ENCODE measurements at places on chromosomes 5 and 9.

DNA sequence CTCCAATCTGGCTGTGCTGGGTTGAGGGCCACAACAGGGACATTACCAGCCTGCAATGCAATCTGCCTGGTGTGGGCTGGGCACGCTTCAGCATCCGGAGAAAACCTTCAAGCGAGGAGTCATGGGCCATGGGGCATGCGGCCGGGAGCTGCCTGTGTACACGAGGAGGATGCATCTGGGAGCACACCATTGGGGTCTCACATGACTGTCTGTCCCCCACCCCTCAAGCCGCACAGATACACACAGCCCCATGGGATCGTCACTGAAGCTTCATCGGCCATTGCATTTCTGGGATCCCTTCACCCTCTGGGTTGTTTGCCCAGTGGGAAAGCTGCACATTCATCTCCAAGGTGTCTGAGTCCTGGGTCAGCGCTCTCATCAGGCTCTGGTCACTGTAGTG lies 9.9 kb downstream of the LCN1 start:
- DNase-seq, result no peak

- no peak for DNase-seq
These were observed 106.5 kb upstream of the LARP1 start for GRCh38 chr5:154648706-154649105.

DNA sequence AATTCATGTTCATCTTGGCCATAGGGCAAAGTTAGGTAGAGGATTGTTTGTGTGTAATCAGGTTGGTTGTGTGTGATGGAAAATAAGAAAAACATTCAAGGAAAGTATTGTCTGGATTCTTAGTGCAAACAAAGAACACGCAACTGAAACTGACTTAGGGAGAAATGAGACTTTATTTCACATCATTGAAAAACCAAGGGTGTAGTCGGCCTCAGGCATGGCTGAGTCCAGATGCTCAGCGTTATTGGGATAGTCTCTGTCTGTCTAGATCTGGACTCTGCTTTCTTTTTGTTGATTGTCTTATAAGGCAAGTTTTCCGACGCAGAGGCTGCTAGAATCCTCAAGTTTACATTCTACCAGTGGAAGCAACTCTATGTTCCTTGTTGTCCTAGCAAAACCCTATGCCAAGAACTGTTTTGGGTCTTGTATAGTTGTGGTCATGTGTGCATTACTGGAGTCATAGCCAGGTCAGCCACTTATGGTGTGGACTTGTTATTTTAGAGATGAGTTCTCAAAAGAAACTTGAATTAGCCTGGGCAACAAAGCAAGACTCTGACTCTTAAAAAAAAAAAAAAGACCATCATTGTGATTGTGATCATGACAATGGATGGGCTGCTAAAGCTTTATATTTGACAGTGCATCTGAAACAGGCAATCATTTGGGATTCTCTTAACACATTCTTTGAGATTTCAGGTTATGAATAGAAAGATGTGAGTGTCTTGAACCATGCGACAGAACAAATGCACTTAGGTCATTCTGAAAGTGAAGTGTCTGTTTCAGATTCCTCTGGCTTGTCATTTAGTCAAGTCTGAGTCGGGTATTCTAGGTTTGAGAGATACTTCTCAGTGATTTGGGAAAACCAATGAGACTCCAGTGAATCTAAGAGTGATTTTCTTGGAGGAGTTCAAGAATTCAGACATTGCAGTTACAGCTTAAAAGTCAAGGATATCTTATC lies 82.6 kb downstream of the DOCK2 start:
- DNase-seq, result no peak

DNA sequence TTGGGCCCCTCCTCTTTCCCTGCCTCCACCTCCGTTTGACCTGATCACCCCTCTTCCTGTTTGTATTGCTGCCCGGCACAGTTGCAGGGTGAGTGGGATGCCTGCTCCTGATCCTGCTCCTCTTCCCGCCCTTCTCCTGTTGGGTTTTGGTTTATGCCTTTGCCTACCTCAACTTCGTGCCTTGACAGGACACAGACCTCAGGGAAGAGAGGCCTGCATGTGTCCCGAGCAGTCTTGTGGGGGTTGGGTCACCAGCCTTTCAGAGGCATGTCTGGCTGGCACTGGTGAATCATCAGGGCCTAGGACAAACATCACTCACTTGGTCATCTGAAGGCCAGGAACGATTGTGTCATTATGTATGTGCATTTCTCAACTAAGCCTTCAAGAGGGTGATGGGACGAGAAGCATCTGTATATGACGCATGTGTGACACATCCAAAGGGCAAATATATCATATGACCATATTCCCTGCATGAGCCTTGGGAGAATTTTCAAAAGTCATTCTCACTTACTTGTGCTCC lies 56.9 kb downstream of the NPR3 start:
- DNase-seq, result peak; percentile 98

GRCh38 chr5:87949676-87950631 lies 318.7 kb downstream of the TMEM161B start:
- DNase-seq, result no peak

GRCh38 chr5:133788121-133788520 lies 175.8 kb upstream of the FSTL4 start:
- DNase-seq, result no peak

DNA sequence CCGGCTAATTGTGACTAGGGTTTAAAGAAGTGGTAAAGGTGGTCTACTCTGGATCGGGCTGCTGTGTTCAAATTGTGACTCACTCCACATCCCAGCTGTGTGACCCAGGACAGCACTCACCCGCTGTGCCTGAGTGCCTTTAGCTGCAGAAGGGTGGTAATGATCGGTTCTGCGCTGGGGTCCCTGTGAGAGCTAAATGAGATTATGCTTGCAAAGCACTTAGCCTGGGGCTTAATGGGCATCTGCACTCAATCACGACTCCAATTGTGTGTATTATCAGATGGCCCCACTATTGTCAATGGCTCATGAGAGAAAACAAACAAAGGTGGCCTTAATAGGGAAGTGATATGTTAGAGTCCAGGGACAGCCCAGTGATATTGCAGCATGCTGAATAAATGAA lies 25.1 kb upstream of the TBC1D2 start:
- DNase-seq, result no peak

- DNase-seq, result no peak
These were observed 147.8 kb downstream of the KCTD16 start for GRCh38 chr5:144318460-144318859.

DNA sequence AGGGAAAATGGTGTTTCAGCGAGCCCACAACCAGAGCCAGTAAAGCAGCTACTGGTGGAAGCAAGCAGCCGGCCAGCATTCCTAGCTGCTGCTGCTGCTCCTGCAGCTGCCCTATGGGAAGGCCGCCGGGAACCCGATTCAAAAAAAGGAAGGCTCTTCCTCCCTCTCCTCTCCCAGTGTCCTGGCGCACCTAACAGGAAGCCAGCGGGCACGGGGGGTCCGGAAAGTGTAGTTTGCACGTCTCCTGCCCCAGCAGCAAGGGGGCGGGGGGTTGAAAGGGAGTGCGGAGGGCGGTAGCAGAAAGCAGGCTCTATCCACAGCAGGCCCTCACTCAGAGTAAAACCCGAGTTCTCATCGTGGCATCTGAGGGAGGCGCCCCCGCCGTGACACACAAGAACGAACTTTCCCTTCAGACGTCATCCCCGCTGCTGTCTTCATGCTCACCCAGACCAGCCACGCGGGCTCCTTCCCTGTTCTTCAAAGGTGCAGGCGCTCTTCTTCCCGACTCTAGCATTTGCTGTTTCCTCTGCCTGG lies 16.5 kb downstream of the GRXCR2 start:
- peak; percentile 13 for DNase-seq

GRCh38 chr5:56056875-56057274 lies 62.1 kb upstream of the IL6ST start:
- DNase-seq, result no peak

DNA sequence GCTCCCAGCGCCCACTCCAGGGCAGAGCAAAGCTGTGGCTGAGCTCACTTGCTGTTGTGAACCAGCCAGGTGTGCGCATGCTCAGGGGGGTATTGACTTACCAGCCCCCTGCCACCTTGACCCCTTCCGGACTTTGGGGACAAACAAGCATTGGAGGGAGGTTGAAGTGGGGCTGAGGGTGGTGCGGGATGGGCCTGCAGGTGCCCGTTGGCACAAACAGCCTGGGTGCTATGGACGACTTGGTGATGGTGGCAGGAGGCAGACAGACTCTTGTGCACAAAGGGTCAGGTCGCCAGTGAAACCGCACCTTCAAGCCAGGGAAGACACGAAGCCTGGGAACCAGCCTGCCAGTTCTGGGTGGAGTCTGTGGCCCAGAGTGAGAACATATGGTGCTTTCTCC lies 858.5 kb upstream of the PTPRD start:
- no peak for DNase-seq

- peak; percentile 74 for DNase-seq
These were observed 5.7 kb downstream of the RAPGEF1 start for GRCh38 chr9:131734165-131734610.

GRCh38 chr9:87653941-87654340 lies 72.0 kb upstream of the CTSL start:
- DNase-seq, result no peak

DNA sequence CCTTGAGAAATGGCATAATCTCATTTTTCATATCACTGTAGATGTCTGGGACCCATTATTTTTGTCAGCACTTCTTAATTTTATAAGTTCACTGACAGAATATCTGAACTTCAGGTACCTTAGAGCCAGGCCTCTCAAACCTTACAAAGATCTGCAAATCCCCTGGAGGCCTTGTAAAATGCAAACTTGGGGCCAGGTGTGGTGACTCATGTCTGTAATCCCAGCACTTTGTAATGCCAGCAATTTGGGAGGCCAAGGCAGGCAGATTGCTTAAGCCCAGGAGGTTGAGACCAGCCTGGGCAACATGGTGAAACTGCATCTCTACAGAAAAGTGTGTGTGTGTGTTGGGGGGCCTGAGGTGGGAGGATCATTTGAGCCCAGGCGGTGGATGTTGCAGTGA lies 30.8 kb downstream of the RASGRF2 start:
- no peak for DNase-seq

- DNase-seq, result no peak
These were observed 47.8 kb downstream of the PRLR start for GRCh38 chr5:35182486-35182885.

GRCh38 chr9:88753691-88754367 lies 218.9 kb downstream of the NXNL2 start:
- DNase-seq, result no peak

- no peak for DNase-seq
These were observed 219.6 kb upstream of the RORB start for GRCh38 chr9:74277532-74277931.

DNA sequence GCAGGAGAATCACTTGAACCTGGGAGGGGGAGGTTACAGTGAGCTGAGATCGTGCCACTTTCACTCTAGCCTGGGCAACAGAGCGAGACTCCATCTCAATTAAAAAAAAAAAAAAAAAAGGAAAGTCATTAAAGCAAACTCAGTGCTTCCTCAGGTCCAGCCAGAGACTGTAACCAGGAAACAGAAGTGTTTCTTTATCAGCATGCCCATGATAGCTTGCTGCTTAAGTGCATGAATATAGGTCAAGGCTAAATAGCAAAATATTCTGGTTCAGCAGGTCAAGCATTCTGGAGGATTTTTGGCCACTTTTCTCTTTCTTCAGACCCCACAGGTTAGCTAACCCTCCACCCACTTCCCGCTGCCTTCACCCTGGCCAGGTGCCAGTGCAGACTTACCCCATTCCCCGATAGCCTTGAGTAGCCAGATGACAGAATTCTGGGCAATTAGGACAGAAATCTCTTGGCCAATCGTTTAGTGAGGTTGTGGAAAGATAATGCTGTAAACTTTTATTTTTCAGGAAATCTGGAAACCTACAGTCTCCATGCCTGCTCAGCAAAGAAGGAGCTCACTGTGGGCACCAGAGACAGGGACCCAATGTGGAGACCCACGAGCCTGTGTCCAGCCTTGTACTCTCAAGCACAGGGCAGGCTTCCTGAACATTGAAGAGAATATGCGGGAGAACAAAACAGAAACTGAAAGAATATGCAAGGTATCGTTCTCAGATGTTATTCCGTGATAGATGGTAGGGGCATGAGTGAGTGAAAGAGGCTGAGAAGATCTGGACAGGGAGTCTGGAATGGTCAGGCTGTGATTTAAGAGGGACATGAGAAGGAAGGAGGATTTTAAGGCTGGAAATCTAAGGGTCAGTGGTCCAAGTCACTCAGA lies 4.2 kb upstream of the UGT3A2 start:
- no peak for DNase-seq

- peak; percentile 50 for DNase-seq
These were observed 218.3 kb upstream of the GLRA1 start for GRCh38 chr5:152142840-152143469.

- peak; percentile 63 for DNase-seq
These were observed 4.5 kb upstream of the OTULIN start for GRCh38 chr5:14659821-14660607.

GRCh38 chr9:33167972-33168461 lies 881 bp upstream of the B4GALT1 start:
- no peak for DNase-seq

DNA sequence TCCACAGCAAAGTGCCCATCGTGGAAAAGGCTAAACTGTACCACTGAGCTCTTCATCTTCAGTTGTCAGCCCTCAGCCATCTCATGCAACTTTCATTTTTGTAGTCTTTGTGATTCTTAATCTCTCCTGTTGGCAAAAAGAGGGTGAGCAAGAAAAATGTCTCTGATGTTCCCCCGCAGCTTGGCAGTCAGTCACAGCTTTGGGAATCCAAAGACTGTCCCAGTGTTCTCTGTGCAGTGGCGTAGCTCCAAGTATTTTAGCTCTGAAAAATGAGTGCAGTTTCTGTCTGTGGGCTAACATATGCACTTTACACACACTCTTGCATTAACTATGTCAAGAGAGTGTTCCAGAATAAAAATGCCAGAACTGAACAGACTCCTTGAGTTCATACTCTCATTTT lies 372.2 kb downstream of the TMEM232 start:
- no peak for DNase-seq

GRCh38 chr5:67831048-67831447 lies 384.5 kb upstream of the PIK3R1 start:
- DNase-seq, result no peak

All from EL (cell line).